ENCODE measurements at places on chromosomes 5 and 9.

DNA sequence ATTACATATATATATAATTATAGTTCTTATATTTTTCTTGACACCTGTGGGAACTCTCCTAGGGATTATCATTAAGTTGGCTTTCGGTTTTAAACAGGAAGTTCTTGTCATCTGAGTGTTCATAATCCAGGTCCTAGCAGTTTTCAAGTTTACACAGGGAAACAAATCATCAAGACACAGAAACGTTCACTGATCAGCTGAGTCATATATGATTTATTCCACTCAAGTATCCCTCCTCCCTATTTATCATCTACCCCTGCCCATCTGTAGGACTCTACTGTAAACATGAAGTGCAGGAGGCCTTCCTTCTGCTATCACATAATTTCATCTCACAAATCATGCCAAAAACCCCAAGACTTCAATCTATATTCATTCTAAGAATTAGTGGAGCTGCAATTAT, 6.3 kb downstream of the SLC25A51 start:
- no peak for DNase-seq

DNA sequence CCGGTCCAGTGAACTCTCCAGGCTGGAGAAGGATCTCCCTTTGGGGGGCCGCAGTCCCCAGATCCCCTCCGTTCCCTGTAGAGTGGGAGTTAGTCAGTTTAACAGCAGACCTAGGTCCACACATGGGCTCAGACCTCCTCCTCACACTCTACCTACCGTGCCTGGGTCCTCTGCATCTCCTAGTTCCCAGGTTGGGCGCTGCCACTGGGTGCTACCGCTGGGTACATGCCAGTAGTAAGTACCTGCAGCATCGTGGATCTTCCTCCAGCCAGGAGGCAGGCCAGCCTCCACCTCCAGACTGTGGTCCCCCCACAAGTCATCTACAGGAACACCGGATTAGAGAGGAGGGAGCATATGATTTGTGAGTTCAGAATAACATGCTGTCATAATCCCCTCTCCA, 802 bp downstream of the APBB3 start:
- DNase-seq, result no peak

GRCh38 chr9:26334706-26335105, 557.9 kb downstream of the CAAP1 start:
- no peak for DNase-seq

DNA sequence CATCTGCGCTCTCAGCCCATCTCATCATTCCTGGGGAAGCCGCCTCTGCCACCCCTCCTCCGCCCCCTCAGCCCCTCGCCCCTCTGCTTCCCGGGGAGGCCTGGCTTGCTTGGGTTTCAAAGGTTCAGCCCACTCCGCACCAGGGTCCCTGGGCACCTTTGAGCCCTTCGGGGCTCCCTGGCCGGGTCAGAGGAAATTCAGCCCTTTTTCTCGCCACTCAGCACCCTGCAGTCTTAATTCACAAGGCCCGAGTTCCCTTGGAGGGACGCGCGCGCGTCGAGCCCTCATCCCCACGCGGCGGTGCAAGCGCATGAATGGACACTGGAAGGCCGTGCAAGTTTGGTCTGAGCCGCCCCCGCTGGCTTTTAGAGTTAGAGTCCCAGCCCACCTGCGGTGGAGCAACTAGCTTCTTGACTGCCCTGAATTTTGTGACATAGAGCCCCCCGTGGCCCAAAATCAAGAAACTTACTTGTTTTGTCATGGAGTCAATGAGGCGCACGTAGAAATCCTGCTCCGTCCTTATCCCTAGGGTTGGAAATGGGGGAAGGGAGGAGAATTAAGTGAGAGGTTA, 4.5 kb downstream of the EBF1 start:
- DNase-seq, result no peak

DNA sequence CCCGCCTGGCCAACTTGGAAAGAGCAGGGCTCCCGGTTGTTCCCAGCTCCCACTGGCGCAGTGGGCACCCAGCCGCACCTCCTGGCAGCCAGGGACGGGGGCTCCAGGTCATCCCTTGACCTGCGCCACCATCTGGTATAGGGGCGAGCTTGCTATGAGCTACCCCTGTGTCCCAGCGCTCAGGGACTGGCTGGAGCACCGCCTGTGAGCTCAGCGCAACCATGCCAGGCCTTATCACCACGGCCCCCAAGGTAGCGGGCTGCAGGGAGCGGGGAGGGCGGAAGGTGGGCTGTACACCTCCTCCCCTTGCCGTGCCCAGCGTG, 15.4 kb upstream of the RASA1 start:
- DNase-seq, result no peak

DNA sequence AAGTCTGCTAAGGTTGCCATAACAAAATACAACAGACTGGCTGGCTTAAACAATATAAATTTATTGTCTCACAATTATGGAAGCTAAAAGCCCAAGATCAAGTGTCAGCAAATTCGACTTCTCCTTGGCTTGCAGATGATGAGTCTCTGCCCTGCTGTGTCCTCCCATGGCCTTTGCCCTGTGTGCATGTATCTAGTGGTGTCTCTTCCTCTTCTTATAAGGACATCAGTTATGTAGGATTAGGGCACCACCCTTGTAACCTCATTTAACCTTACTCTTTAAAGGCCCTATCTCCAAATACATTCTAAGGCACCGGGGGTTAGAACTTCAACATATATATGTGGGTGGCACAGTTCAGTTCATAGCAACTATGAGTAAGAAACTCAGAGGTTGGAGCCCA, 157.9 kb upstream of the RASA1 start:
- no peak for DNase-seq

DNA sequence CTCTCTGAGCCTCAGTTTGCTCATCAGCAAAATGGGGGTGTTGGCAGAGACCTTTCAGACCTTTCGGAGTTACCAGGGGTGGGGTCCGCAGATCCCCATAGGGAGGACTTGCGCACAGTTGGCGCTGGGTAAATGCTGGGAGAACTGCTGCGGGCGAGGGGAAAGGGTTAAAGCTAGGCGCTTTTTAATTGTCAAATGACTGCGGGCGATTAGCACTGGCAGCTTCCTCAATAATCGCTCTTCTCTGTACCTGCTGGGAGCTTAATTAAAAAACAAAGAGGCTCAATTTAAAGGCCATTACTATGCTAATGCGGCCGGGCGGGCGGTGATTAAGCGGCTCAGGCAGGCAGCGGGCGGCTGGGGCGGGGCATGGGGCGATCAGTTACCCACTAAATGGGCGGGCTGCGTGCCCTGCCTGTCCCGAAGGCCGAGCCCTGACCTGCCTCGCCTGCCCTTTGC, 63.0 kb downstream of the LMX1B start:
- no peak for DNase-seq

DNA sequence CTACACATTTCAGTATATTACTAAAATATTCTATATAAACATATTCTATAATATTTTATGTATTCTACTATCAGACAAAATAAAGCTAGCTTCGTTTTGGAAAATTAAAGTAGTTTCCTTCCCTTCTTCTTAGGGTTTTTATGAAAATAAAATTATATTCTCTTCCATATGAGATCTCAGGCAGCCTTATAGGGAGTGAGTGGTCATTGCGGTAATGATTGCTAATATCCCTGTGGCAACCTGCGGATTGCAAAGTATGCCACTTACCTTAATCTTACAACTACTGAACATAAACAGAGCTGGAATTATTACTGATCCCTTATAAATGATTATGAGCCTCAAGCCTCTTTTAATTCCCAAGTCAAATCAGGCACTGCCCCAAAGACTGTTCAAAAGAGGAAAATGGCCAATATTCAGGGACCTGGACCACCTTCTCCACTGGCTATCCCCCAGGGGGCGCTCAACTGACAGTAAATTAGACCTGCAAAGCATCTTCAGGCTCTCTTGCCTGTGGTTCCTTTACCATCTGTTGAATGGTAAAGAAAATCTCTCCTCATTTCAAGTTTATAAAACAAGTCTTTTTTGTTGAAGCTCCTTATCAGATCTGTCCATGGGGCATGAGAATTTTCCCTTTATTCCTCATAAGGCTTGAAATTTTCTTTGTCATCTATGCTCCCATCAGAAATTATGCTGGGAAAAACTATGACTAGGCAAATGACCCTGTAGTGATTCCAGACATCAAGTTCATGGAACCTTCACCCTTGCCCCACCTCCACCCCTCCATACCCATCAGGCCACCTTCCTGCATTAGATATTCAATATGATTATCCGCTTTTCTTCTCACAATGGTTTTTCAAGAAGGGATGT, 163.9 kb downstream of the CEMIP2 start:
- peak; percentile 38 for DNase-seq

DNA sequence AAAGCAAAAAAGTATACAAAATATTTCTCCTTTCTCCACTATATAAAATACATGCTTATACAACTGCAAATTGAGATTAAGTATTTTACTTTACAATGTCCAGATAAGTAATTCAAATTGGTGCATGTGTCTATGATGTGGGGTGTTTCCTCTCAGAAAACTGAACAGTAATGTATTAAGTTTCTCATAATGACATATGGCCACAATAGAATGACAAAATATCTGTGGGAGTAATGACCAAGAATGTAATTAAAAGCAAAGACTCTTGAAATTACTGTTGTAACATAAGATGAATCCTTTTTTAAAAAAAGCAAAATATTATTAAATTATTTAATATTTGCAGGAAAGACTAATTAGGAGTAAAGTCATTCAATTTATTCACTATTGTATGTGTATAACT, 155.1 kb downstream of the RFX3 start:
- no peak for DNase-seq

GRCh38 chr5:77638763-77639671, 504 bp upstream of the OTP start:
- DNase-seq, result no peak

DNA sequence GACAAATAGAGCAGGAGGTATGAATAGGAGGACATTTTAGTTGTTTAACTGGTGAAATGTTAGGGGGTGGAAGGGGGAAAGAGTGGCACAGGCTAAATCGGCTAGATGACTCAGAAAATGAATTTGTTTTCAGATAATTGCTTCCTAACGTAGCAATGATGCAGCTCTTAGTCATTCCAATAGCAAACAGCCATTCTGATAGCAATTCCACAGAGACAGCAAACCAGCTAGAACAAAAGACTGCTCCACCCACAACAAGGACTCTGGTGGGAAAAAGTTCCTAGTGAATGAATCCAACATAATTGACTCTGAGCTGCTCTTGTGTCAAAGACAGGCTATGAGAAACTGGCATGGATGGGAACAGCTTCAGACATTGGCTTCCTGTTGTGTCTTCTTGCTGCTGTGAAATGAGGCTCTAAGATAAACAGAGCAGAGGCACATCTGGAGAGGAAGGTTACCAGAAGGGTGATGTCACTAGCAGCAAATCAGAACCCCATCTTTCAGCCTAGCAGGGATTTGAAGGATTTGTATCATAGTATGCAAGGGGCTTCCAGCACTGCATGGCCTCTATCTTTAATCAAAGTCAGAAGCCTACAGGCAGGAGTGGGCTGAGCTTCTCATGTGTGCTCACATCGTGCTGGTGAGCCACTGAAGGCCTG, 28.1 kb upstream of the F2RL1 start:
- DNase-seq, result no peak

GRCh38 chr9:115200711-115201505, 83.0 kb upstream of the TNC start:
- DNase-seq, result no peak

GRCh38 chr5:74935752-74936091, 69.5 kb upstream of the FAM169A start:
- no peak for DNase-seq

- DNase-seq, result no peak
These were observed 128.9 kb upstream of the TARS1 start for GRCh38 chr5:33311893-33312292.

GRCh38 chr9:106798016-106798799, 64.8 kb upstream of the ZNF462 start:
- no peak for DNase-seq

DNA sequence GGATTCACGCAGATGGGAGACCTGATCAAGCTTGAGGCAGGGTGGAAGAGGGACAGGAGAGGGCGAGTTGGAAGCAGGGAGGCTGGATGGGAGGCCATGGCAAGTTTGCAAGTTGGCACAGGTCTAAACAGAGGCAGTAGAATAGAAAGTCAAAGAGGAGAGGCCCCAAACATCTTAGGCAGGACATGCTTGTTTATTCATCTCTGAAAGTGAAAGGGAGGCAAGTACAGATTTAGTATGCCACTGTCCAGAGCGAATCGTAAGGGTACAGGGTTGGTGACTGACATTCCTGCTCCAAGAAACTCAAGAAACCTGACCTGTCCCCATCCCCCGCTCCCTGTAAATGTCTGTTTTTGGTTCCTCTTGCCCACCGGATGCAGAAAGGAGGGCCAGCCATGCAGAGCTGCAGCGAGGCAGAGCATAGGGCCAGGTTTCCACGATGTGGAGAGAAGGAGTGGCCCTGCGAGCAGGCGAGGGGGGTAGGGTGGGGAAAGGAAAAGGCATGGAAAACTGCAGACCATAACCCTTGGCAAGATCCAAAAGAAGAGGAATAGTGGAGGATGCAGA, 96.2 kb upstream of the BOD1 start:
- DNase-seq, result no peak

- no peak for DNase-seq
These were observed 620.6 kb downstream of the PDE4D start for GRCh38 chr5:59272809-59273427.

GRCh38 chr5:72372923-72373322, 52.8 kb downstream of the PTCD2 start:
- no peak for DNase-seq

GRCh38 chr5:51378448-51379330, 4.6 kb upstream of the ISL1 start:
- no peak for DNase-seq

DNA sequence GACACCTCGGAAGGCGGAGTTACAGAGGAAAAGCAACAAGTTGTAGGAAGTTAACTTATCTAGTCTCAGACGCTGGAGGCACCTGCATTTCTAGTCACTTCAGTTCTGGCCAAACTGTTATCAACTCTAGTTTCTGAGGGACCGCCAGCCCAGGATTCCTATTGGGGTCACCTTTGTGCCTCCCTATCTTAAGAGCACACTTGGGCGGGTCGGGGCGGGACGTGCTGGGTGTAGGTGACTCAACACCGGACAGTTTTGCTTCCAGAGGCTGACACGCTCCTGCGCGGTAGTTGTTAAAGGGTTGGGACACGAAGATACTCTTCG, 679 bp upstream of the KDM4C start:
- no peak for DNase-seq

DNA sequence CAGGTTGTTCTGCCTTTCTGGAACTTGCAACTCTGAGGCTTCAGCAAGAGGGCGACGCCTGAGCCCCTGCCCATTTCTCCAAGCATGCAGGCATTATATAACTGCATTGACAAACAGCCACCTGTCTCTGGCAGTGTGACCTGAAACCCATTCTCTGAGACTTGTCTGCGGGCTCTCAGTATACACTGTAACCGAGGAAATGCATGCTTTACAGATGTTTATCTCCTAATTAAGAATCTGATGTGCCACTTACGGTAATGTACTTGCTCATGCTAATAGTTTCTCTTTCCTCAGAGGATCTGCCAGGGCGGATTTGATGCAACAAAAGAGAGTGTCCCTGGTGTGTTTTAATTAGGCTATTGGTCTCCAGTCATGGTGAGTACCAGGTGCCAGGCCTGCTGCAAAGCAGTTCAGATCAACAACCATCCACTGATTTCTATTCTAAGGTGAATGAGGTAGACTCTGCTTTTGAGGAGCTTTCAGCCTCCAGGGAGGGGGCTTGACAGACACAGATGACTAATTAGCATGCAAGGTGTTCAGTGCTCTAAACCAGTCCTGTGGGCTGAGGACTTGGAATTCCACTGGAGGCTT, 593.7 kb upstream of the KLF4 start:
- DNase-seq, result no peak

Measured in GM10248 (cell line).